ENCODE measurements at places on chromosomes 7 and 10. TPM values are rescaled to one million over a fixed set of nuclear protein-coding genes. Genes with fewer than 3 reads are reported as not detected.

DNA sequence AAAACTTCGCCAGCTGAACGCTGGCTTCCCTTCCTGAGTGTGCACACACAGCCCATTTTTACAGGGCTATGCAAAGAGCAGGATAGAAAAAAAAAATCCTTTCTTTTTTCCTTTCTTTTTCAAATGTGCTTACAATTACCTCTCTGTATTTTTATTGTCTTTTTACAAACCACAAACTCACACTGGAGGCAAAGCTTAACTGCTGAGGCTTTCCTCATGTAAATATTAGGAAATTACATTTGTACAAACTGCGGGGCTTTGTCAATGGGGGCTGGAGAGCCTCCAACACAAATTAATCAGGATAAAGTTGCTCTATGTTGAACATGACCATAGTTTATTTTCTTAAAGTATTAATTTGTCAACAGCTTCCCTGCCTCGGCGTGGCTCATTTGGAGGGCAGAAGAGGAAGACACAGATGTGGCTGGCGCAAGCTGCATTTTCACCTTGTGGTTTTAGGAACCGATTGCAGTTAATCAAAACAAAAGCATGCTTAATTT is 411.7 kb upstream of the MKI67 start:
- no peak for ATAC-seq

- ATAC-seq, result no peak
Observed at GRCh38 chr10:31927565-31927883, 1.1 kb downstream of the ARHGAP12 start.

- ATAC-seq, result no peak
Observed at GRCh38 chr7:158549616-158550393, 37.8 kb downstream of the PTPRN2 start.

Gene CALHM3
- not detected for total RNA-seq

- peak; percentile 62 for ATAC-seq
Observed at GRCh38 chr7:17679458-17679857, 260.8 kb downstream of the SNX13 start.

DNA sequence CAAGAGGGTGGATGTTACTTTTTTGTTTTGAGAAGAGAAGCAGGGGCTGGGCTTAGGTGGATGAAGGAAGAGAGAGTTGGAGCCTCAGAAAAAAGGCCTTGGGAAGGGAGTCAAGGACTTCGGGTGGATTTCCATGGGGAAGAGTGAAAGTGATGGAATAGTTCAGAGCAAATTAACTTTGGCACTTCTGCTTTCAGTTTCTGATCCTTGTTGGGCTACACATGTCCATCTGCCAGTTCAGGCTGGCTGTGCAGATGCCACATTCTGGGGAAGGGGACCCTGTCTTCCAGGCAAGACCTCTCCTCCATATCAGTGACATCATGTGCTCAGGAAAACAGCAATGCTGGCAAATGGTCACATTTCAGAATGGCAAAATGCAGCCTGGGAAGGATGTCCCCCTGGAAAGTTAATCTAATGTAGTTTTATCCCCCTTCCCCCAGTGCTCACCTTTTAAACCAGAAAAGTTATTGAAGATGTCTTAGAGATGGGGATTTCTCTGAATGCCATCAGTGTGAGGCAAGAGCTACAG is 86.0 kb downstream of the WDFY4 start:
- ATAC-seq, result no peak

GRCh38 chr10:356452-356851 is 221.2 kb downstream of the ZMYND11 start:
- no peak for ATAC-seq

DNA sequence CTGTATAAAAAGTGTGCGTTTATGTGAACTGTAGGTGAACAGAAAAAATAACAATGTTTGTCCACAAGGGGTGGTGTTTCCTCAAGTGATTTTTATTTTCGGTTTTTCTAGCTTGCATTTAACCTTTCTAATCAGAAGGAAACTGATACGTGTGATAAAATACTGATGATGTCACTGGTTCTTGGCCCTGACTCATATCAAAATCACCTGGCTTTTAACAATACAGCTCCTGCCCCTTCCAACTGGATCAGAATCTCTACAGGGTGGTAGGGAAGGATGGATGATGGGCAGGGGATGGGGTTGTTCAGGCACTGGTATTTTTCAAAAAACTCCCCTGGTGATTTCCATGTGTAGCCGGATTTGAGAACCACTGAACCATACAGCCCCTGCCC is 10.9 kb downstream of the NPFFR1 start:
- ATAC-seq, result peak; percentile 28

DNA sequence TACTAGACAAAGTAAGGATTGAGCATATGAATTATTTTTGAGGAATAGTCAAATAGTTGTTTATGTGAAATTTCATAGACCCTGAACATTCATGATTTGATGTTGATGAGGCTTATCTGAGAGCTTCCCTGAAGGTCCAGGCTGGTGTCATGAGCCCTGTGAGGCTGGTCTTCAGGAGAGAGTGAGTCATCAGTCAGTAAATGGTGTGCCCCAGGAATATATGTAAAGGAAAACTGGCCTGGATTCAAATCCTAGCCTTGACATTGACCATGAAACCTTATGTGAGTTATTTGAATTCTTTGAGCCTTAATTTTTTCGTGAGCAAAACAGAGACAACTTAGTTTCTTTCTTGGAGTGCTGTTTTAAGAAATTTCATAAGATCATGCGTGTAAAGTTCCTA is 6.2 kb downstream of the TMEM236 start:
- no peak for ATAC-seq

Gene AHR
- 67.6 TPM for total RNA-seq

Gene OR2A12
- total RNA-seq, result not detected

DNA sequence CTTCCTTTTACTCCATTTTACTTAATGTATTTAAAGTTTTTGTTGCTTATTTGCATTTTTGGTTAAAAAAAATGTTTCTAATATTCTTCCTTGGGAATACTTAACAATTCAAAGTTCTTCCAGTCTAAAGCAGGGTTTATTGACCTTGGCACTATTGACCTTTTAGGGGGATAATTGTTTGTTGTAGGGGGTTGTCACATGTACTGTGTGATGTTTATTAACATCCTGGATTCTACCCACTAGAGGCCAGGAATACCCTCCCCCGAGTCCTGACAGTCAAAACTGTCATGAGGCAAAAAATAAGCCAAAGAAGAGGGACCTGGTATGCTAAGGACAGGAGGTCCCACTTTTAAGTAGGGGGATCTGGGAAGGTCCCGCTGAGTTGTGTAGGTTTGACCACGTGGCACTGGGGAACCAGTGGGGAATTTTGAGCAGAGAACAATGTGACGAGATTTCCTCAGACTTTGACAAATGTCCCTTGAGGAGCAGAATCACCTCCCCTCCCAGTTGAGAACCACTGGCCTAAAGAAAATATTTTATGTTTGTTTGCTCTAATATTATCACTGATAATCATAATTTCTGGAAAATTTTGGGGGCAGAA is 178.3 kb upstream of the PRR15 start:
- ATAC-seq, result no peak

Gene SRGN
- total RNA-seq, result 129 TPM

- ATAC-seq, result no peak
Observed at GRCh38 chr7:24378871-24379616, 95.1 kb downstream of the NPY start.

Gene TMEM213
- not detected for total RNA-seq

DNA sequence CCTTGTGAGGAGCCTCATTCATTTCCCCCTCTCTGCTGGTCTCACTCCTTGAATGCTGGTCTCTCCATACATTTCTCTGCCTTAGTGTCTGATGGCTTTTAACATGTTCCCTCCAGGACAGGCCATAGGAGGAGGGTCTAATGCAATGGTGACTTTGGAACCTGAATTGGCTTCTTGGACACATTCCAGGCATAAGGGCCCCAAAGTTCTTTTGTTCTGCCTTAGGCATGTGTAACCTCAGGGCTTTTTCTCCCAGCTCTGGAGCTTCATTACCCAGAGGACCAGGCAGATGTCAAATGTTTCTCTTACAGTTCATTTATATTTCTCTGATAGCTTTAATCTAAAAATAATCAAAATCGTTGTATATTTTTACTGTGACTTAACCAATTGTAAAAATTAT is 162.6 kb downstream of the SDK1 start:
- no peak for ATAC-seq

DNA sequence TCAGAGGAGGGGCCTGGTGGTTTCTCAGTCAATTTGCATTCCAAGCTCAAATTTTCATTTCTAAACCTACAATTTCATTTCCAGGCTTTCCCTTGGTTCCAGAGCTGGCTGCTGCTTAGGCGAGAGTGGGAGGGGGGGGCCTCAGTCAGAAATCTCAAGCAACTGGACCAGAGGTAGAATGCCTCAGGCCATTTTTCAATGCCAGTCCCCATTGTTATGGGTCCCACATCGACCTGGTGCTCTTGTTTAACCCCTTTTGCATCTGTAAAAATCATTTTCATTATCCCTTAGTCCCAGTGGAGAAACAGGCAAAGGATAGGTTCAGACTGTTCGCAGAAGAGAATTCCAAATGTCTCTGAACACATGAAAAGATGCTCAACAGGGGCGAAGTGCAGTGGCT is 13.5 kb upstream of the BAG3 start:
- ATAC-seq, result no peak

Gene TRIL
- total RNA-seq, result 3.9 TPM

DNA sequence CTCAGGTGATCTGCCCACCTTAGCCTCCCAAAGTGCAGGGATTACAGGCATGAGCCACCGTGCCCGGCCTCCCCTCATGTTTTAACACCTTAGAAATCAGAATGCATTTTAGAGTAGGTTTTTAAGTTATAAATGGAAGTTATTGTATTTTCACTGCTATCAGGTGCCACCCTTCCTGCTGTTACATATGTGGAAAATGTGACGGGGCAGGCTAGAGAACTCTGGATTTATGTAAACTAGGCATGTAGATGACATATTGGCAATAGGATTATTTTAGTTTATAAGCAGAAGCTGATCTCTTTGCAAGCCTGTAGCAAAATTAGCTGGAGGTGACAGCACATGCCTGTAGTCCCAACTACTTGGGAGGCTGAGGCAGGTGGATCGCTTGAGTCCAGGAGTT is 2.1 kb downstream of the CASP2 start:
- ATAC-seq, result no peak

- peak; percentile 93 for ATAC-seq
Observed at GRCh38 chr10:73110345-73110849, at the start of gene NUDT13. TSS of gene NUDT13 (plus strand) at chr10:73110455. CDS start at chr10:73114366, 3,911 bp downstream.

GRCh38 chr10:90959826-90960225 is 38.9 kb upstream of the ANKRD1 start:
- no peak for ATAC-seq

Gene C7orf33
- total RNA-seq, result not detected

- ATAC-seq, result no peak
Observed at GRCh38 chr10:47114680-47115186, 185.3 kb upstream of the GDF10 start.

GRCh38 chr10:80590585-80591125 is 53.0 kb downstream of the SH2D4B start:
- no peak for ATAC-seq

Gene SEMA4G
- total RNA-seq, result 2.2 TPM

Gene ATRNL1
- 10.6 TPM for total RNA-seq

GRCh38 chr10:24984906-24985305 is 31.1 kb downstream of the ENKUR start:
- no peak for ATAC-seq

Gene NUTM2E
- total RNA-seq, result not detected

DNA sequence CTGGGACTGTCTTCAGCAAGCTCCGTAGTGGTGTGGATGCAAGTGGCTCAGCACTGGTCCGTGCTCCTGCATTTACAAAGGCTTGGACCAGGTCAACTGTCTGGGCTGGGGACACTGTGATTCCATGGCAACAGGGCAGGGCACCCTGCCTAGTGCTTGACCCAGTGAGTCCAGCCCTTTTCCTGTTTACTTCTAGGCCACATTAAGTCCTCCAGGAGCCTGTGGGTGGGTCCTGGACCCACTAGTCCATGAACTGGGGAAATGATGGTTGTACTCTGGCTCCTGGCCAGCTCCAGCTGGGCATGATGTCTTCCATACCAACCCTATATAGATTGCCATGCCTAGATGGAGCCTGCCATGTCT is 152.0 kb downstream of the RPS24 start:
- ATAC-seq, result peak; percentile 58

DNA sequence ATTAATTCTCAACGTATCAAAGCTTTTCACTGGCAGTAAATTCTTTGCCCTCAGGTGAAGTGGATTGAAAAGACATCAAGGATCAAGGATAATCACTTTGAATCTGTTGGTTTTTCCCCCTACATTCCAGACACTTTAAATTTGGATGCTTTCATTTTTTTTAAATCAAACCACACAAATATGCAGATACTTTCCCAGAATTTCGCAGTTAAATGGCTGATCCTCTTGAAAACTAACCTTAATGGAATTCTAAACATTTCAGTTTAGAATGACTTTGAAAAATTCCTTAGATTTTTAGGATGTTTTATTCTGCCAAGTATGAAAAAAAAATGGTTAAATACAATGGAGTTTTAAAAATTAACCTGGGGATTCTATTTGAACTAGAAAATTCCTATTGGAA is 325.9 kb downstream of the GFRA1 start:
- ATAC-seq, result no peak

- ATAC-seq, result peak; percentile 43
Observed at GRCh38 chr7:146115851-146116520, 615 bp upstream of the CNTNAP2 start.

- ATAC-seq, result peak; percentile 22
Observed at GRCh38 chr10:112955582-112956421, 5.8 kb downstream of the TCF7L2 start.

DNA sequence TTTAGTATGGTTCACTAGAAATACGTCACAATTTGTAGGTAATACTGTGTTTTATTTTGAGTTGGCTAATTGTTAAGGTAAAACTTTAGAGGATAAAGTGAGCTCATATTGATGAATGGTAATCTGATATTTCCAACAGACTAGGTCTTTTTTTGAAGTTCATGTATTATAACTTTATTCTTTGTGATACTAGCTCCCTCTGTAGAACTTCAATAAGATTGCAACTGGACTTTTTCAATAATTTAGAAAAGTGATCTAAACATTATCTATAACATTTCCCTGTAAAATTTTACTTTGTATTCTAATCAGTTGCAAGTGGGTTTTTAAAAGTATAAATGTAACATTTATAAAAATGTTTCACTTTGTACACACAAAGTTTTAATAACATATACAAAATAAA is 83.5 kb downstream of the ADK start:
- ATAC-seq, result no peak

- no peak for ATAC-seq
Observed at GRCh38 chr7:116342125-116342524, 131.8 kb downstream of the TES start.

DNA sequence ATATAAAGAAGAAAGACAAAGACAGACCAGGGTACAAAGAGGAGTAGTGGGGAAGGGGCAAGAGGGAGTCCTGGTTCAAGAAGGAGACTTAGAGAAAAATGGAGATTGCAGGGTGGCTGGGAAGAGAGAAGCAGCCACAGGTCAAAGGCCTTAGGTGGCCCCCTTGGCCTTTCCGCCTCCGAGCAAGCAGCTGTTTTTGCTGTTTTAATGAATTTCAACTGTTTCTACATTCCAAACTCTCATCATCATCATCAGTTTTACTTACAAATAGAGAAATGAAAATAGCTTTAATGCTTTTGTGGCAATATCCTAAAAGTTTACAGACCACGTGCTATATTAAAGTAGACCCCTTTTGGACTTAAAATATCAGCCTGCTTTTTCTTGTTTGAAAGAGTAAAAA is 399.7 kb downstream of the EXOC4 start:
- ATAC-seq, result no peak

GRCh38 chr7:16657656-16658279 is 11.8 kb downstream of the BZW2 start:
- ATAC-seq, result peak; percentile 86

Gene PALD1
- total RNA-seq, result 15.9 TPM

- ATAC-seq, result no peak
Observed at GRCh38 chr10:66927251-66927935, 1.6 kb downstream of the LRRTM3 start.
